ENCODE measurements at places on chromosomes 1 and 21. TPM values are rescaled to one million over a fixed set of nuclear protein-coding genes. Genes with fewer than 3 reads are reported as not detected.

- no peak for DNase-seq
Observed at GRCh38 chr1:187281085-187281484, 452.3 kb downstream of the PLA2G4A start.

DNA sequence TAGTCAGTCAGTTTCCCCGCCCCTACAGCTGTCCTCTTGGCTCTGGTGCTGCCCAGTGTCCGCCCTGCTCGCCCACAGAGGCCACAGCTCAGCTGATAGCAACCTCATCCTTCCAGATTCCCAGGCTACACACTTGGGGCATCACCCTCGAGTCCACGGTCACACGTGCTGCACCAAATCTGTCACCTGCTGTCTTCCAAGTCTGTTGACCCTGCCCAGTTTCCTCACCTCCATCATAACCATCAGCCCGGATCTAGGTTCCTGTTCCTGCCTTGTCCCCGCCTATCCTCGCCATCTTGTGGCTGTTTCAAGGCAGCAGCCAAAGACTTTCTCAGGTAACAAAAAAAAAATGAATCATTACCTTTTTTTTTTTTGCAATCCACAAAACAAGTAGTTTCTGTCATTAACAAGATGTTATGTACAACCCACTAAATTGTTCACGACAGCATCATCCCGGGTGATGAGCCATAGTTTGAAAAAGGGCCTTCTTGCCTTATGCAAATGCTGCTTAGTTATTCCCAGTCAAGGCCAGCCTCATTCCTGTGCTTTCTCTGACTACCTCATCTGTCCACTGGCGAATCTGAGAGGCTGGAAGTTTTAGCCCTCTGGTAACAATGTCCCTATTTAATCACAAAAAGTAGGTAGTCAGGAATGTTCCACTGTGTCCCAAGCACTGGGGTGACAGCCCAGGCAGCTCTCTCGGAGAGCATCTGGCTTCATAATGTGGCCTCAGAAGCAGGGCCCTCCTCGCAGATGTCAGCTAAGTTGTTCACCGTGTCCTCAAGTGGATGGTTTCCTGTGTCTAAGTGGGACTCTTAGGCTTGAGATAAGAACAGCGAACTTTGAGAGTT, 4.9 kb upstream of the MIIP start:
- no peak for DNase-seq

- no peak for DNase-seq
Observed at GRCh38 chr1:211296396-211296795, 30.2 kb upstream of the TRAF5 start.

DNA sequence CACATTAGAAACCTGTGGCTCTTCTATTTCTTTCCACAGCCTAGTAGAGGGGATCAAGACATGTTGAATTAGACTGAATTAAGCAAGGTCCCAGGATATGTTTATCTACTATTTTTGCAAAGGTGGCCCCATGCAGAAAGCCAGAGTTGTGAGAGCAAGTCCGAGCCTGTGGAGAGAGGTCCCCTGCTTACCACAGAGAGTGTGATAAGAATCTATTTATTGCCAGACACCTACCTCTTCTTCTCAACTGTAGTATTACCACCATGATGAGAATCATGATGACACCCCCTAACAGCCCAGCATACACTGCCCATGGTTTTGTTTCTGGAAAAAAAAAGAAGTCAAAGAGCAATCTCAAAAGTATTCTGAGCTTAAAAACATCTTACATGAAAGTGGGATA, 23.0 kb downstream of the SLAMF1 start:
- DNase-seq, result no peak

DNA sequence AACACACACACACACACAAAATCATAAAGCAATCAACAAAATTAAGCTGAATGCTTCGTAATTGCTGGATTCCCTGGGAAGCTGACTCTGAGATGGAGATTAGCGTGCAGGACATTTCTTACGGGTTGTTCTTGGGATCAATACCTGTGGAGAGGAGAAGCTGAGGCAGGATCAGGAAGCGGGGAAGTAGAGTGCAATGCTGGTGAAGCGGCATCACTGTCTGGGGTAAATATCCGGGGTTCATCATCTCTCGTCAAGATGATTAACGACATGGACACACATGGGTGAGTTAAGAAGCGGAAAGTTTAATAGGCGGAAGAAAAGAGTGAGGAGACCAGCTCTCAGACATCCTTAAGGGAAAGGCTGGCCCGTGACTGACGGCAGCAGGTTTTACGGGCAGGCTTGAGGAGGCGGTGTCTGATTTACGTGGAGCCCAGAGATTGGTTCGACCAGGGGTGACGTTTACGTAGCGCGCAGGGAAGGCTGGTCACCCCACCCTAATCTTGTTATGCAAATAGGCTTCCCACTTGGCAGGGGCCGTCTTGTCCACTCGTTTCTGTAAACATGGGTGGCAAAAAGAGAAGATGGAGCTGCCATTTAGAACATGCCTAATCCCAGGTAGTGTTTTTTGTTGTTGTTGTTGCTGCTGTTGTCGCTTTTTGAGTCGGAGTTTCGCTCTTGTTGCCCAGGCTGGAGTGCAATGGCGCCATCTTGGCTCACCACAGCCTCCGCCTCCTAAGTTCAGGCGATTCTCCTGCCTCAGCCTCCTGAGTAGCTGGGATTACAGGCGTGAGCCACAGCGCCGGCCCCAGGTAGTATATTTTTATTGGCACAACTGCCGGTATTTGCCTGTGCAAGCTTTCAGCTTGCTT, 135.6 kb upstream of the KCNJ15 start:
- no peak for DNase-seq

DNA sequence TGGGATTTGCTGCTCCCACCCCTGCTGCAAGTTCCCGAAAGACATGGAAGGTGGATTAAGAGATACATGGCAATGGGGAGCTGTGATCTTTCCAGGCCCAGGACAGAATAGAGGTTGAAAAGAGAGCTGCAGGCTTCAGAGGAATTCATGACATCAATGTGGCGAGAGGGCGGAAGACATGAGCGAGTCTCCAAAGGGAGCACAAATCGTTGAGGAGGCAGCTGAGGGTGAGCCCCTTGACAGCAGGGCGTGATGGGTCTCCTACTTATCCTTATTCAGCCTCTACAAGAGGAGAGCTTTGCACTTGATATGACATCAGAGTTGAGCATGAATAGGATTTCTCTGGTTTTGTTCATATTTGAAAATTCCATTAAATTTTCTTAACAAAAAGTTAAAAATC, 45.5 kb upstream of the TACSTD2 start:
- no peak for DNase-seq

DNA sequence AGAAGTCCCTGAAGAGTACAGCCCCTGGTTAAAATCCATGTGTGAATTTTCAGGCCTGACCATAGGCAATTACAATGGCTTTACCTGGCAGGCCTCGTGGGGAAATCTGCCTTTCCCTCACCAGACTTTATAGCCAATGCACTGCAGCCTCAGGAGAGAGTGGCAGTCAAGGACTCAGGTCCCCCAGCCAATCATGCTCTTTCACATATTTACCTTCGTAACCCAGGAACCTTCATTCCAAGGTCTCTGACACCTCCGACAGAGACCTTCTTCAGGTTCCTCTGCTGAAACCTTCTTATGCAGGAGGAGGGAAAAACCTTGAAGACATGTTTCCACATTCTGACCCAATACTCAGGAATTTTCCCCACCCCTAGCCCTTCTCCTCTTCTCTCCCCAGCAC, 118.9 kb downstream of the FASLG start:
- no peak for DNase-seq

DNA sequence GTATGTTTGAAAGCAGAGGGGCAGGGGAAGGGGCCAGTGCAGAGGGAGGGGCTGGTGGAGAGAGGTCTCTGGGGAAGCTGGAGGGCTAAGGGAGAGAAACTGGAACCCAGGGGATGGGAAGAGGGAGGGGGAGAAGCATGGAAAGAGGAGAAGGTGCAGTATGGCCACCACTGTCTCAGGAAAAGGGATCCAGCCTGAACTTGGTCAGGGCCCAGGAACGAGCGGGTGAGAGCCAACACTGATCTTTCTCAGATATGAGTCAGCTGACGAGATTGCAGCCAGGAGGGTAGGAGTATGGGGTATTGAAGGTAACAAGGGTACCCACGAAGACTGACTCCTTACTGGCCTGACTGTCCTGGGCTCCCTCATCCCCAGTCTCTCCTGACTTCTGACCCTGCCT, 18.0 kb downstream of the TIE1 start:
- no peak for DNase-seq

DNA sequence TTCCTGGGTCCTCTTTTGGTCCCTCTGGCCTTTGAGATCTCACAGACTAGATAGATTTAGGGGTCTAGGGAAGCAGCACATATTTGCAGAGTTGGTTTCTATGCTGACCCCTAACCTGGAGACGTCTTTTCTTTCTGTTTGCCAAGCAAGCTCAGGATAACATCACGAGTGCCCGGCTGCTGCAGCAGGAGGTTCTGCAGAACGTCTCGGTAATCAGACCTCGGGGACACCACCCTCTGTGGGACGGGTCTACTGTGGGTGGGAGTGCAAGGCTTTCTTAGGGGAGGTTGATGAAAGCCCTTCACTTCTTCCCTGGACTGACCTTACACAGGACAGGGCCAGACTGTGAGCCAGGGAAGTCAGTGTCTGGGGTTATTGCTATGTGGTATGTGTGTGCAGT, 2.9 kb downstream of the IL24 start:
- DNase-seq, result no peak

DNA sequence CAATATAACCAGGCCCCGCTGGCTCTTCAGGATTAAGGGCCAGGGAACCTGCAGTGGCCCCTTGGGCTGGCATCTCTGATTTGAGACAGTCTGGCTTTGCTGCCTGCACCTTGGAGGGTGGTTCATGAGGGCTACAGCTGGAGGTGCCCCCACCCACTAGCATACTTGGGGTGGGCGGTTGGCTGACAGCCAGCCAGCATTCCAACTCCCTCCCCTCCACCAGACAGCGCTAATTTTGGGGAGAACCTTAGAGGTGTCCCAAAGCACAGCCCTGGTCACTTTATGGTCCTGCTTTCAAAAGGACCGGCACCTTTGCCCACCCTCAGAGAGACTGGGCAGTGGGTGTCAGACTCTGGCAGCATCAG, 180.7 kb upstream of the VAMP3 start:
- peak; percentile 68 for DNase-seq

DNA sequence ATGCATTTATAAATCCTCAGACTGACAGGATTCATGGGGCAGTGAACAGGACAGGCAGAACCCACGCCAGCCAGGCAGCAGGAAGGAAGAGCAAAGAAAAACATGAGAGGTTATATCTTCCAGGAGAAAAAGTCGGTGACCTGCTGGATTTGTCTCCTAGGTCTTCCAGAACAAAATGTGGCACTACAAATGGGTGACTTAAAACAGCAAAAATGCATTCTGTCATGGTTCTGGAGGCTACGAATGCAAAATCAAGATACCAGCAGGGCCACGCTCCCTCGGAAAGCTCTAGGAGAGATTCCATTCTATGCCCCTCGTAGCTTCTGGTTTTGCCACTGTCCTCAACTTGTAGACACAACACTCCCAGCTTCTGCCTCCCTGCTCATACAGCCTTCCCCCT, 63.4 kb downstream of the PSMG1 start:
- no peak for DNase-seq

The ZC3H11A gene
- 59.3 TPM for total RNA-seq
